Left colon (tissue), 2 donors: ENCODE measurements at places on chromosomes 12 and 14. TPM values are rescaled to one million over a fixed set of nuclear protein-coding genes. Genes with fewer than 3 reads are reported as not detected.

DNA sequence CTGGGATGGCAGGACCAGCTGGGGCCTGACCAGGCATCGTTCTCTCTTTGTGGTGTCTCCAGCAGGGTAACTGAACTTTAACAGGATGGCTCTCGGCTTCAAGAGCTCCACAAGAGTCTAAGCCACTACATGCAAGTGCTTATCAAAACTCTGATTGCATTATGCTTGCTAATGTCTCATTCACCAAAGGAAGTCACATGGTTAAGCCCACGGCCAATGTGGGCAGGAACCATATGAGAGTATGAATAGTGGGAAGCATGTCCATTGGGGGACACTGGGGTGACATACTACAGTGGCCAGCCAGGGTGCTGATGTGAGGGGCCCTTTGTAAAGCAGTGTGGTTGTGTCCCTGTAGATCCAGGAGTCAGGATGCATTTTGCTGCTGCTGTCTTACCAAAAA is 35.0 kb upstream of the KCNA5 start:
- DNase-seq = no peak

DNA sequence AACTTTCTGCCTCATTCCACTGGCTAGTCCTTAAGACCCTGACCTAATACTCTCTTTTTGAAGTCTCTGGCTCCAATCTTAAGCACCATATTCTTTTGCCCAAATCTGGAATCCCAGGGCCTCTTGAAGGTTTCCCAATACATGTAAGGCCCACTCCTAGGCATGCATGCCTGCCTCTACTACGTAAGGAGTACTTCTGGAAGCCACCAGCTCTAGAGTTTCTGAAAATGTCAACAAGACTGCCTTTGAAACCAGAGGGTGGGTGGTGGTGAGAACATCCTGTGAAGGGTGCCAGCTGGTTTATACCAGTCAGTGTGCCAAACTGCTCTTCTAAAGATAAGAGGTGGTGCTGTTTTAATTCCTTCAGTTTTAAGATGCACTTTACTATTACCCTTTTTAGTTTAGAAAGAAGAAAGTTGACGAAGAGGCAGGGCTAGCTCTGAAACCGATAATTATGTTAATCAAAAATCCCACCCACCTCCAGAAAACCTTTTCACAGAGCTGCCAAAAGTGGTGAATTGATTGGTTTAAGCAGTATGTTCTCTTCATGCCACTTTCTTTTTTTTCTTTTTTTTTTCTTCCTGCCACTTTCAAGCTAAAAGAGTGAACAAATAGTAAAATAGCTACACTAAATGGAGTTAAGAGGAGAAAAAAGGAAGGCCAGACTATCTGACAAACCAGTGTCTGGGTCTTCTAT is 8.7 kb upstream of the WDR89 start:
- DNase-seq = no peak

DNA sequence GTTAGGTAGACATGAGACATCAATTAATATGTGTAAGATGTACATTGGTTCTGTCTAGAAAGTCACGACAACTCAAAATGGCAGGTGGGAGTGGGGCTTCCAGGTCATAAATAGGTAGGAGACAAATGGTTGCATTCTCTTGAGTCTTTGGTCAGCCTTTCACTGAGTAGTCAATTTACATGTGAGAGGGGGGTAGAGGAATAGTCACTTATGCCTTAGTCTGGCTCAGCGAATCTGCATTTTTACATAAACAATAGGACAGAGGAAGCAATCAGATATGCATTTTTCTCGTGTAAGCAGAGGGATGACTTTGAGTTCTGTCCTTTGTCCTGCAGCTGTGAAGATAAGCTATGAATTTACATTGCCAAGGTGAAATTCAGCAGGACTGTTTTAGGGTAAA is 27.8 kb upstream of the UNC79 start:
- no peak for DNase-seq

DNA sequence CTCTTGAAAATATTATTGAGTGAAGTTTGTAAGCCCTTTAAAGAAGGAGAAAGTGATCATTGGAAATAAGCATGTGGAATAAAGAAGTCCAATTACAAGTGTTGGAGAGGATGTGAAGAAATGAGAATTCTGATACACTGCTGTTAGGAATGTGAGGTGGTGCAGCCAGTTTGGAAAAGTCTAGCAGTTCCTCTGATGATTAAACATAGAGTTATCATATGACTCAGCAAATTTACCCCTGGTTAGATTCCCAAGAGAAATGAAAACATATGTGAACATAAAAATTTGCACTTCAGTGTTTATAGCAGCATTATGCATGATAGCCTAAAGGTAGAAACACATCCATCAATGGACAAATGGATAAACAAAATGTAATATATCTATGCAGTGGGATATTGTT is 319.9 kb downstream of the AEBP2 start:
- DNase-seq = no peak

DNA sequence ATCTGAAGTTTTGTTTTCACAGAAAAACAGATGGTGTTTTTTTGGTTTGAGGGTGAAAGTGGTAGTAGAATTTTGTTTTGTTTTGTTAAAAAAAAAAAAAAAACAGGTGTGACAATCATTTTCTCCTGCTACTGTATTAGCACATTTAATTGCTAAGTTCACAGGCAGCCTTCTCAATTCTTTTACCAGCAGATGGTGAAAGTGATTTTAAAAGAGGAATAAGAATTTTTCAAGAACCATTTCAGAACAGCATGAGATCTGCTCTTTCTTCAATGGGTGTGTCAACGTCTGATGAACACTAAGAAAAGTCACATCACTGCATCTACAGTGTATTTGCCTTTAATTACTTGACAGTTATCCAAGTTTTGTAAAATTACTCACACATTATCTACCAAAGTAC is 303.7 kb upstream of the USP15 start:
- no peak for DNase-seq

- DNase-seq = no peak
These were observed 71.6 kb downstream of the NT5DC3 start for GRCh38 chr12:103769240-103769945.

DNA sequence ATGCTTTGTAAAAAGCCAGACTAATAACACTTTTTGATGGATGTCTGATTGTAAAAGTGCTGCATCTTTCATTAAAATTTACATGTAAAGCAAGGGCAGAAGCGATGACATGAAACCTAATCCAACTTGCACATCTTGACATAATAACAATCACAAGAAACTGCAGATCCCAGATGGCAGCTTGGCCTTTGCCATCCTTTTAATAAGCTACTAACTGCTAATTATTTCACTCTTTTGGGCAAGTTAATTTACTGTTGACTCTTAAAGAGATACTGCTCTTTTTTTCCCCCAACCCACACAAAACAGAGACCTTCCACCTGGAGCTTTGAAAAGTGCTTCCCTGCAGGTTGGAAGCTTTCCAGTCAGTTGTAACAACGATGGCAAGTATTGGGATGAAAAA is 137.5 kb downstream of the NRXN3 start:
- DNase-seq = no peak

- no peak for DNase-seq
These were observed 365 bp upstream of the CCDC88C start for GRCh38 chr14:91417983-91418386.

DNA sequence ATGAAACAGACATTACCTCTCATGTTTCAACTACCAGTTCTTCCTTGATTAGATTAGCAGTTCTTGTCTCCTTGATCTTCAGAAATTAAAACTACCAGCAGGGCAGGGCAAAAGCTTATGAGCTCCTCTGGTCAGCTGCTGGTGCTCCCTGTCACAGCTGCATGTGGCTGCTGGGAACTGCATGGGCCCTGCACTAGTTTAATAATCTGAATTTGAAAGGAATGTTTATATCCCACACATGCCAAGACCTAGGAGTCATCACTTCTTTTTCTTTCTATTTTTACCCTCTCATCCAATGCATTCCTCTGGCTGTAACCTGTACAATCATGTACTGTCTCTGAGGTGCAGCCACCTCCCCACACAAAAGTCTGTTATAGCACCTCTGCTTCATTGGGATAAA is 73.9 kb downstream of the ARMH4 start:
- no peak for DNase-seq

DNA sequence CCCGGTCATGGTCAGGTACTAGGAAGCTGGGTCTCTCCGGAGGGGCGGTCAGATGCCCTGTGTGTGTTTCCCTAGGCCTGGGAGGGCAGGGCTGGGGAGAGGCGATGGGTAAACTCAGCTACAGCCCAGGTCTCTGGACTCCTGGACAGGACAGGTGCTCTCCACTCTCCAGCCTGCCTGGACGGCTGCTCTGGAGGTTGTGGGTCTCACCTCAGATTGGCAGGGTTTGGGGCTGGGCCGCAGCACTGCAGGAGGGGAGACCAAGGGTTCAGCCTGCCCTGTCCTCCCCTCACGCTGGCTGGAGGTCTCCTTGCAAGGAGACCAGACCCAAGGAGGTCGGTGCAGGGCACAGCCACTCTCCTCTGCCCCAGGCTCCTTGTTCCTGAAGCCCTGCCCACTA is 7.8 kb downstream of the KRT80 start:
- no peak for DNase-seq

DNA sequence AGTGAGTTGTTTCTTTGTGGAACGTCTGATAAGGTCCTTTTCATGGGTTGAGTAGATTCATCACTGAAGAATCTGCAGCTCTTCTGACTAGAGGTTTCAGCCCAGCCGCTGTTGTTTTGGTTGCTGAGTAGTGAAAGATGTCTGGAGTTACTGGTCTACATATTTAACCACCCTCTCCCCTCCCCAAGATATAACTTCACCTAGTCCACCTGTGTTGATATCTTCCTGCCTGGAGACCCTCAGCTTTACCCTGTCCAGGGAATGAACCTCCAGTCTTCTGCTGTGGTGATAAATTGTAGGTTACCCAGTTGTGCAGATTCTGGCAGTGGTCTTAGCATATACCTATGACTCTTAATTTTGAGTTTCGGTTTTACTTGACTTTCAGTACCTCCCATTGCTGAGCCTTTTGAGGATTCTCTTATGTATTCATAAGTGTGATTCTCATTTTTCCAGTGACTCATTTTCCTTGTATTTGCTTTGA is 62.9 kb downstream of the CCDC91 start:
- no peak for DNase-seq

- peak; percentile 32 for DNase-seq
These were observed 203 bp downstream of the NFATC4 start for GRCh38 chr14:24368212-24368561.

SERPINA9 gene
- total RNA-seq = not detected

CTSG gene
- total RNA-seq = 10.7 TPM
